ENCODE measurements at places on chromosomes 7 and 10. TPM values are rescaled to one million over a fixed set of nuclear protein-coding genes. Genes with fewer than 3 reads are reported as not detected.

GRCh38 chr7:151732292-151732691 is 144.6 kb downstream of the PRKAG2 start:
- H3K27ac ChIP-seq: no peak overlapping the region
- H3K27me3 ChIP-seq: no peaks in the 10 kb centered on the region

GRCh38 chr7:68185631-68186456 is 1189.2 kb downstream of the TYW1 start:
- no peak overlapping the region for H3K27ac ChIP-seq
- peaks cover 5% of the 10 kb centered on the region for H3K4me1 ChIP-seq
- no peaks in the 10 kb centered on the region for H3K36me3 ChIP-seq

MSMB gene
- total RNA-seq: not detected

TIAL1 gene
- 176 TPM for total RNA-seq

DNA sequence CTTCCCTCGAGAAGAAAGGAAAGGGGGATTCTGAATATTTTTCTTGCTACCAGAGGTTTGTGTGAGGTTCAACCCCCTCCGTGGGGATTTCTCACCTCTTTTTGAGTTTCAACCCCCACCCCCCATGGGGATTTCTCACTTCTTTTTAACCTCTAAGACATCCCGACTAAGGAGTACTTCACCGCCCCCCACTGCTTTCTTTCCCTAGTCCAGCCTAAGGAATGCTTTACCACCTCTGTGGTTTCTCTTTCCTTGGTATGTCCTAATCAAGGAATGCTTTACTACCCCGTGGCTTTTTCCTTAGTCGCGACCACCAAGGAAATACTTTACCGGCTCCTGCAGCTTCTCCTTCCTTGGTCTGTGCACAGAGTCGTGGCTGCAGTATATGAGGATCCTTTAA is 149.4 kb downstream of the LYZL1 start:
- peaks cover 3% of the 10 kb centered on the region for H3K36me3 ChIP-seq
- H3K27ac ChIP-seq: no peak overlapping the region
- peak overlapping the region; percentile 56 for H3K4me3 ChIP-seq

DNA sequence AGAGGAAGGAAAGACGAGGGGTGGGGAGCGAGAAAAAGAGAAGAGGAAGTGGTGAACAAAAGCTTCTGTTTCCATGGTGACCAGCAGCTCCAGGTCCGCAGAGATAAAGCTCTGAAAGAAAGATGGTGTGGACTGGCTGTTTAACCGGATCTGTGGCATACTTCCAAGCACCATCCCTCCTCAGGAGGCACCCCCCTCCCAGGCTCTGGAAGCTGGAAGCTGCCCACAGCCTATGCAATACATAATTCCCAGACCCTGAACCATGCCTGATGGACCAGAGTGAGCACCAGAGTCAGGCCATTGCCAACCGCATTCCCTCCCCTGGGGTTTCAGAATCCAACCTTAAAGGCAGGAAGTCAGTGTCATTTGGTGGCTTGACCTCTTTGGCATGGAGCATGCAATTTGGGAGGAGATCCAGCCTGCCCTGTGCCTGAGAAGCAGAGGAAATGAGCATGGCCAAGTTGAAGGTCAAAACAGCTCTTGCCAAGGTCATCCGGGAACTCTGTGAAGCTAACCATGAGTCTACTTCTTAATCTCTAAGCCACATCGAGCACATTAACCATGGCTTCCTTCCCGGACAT is 22.2 kb upstream of the CPXM2 start:
- no peak overlapping the region for H3K4me3 ChIP-seq
- H3K4me1 ChIP-seq: peaks cover 27% of the 10 kb centered on the region
- no peak overlapping the region for H3K27ac ChIP-seq

- no peaks in the 10 kb centered on the region for H3K36me3 ChIP-seq
- no peaks in the 10 kb centered on the region for H3K4me1 ChIP-seq
- no peak overlapping the region for H3K4me3 ChIP-seq
- H3K27me3 ChIP-seq: peaks cover 5% of the 10 kb centered on the region
- H3K27ac ChIP-seq: no peak overlapping the region
Measured at GRCh38 chr10:28343987-28344895, 41.4 kb upstream of the MPP7 start.

- DNase-seq: no peak
- H3K36me3 ChIP-seq: no peaks in the 10 kb centered on the region
- no peak overlapping the region for H3K27ac ChIP-seq
Measured at GRCh38 chr7:113131367-113131766, 13.0 kb upstream of the SMIM30 start.

- H3K4me3 ChIP-seq: no peak overlapping the region
- peaks cover 9% of the 10 kb centered on the region for H3K36me3 ChIP-seq
- no peaks in the 10 kb centered on the region for H3K27me3 ChIP-seq
- DNase-seq: no peak
Measured at GRCh38 chr7:156842317-156842716, 50.7 kb downstream of the LMBR1 start.

DNA sequence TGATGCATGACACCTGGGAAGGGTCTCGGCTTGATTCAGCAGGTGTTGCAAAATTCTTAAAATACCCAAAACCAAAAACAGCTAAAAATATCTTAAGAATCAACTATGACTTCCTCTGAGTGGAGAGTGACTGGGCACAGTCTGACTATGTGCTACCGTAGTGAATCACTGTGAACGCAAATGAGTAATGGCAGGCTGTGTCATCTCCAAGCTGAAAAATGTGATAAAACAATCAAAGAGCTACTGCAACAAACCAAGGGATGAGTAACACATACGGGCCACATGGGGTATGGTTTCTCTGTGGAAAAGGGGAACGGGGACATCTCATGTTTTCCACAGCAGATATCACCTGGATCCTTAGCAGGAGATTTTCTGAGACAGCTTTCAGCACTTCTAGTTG is 127.5 kb downstream of the ABCA13 start:
- no peaks in the 10 kb centered on the region for H3K27me3 ChIP-seq
- H3K36me3 ChIP-seq: no peaks in the 10 kb centered on the region
- no peak overlapping the region for H3K27ac ChIP-seq
- DNase-seq: no peak
- H3K4me1 ChIP-seq: no peaks in the 10 kb centered on the region

GRCh38 chr7:37016064-37016878 is 292.0 kb upstream of the AOAH start:
- H3K27me3 ChIP-seq: no peaks in the 10 kb centered on the region
- no peak overlapping the region for H3K4me3 ChIP-seq
- peaks cover 13% of the 10 kb centered on the region for H3K4me1 ChIP-seq
- peaks cover 4% of the 10 kb centered on the region for H3K36me3 ChIP-seq
- no peak for DNase-seq

LOXL4 gene
- total RNA-seq: 1.7 TPM

DNA sequence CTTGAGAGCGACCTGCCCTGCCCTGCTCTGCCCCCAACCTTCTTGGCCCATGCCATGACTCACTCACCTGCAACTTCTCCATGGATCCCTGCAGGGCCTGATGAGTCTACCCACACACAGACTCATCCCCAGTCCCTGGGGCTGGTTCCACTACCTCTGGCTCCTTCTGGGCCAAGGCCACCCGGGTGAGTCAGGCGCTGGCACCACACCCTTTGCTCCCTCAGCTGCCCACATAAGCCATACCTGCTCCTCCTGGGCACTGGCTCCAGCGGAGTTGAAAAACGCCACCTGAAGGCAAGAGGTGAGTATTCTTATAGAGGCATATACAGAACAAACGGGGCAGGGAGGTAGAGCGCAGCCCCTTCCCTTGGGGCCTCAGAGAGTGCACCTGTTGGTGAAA is 16.2 kb upstream of the MTPAP start:
- DNase-seq: no peak
- H3K27ac ChIP-seq: no peak overlapping the region
- H3K4me3 ChIP-seq: no peak overlapping the region
- H3K27me3 ChIP-seq: peaks cover 8% of the 10 kb centered on the region

- no peak overlapping the region for H3K27ac ChIP-seq
- H3K27me3 ChIP-seq: peaks cover 63% of the 10 kb centered on the region
- H3K4me3 ChIP-seq: no peak overlapping the region
- no peaks in the 10 kb centered on the region for H3K4me1 ChIP-seq
Measured at GRCh38 chr10:132706701-132707100, 79.2 kb downstream of the NKX6-2 start.

DNA sequence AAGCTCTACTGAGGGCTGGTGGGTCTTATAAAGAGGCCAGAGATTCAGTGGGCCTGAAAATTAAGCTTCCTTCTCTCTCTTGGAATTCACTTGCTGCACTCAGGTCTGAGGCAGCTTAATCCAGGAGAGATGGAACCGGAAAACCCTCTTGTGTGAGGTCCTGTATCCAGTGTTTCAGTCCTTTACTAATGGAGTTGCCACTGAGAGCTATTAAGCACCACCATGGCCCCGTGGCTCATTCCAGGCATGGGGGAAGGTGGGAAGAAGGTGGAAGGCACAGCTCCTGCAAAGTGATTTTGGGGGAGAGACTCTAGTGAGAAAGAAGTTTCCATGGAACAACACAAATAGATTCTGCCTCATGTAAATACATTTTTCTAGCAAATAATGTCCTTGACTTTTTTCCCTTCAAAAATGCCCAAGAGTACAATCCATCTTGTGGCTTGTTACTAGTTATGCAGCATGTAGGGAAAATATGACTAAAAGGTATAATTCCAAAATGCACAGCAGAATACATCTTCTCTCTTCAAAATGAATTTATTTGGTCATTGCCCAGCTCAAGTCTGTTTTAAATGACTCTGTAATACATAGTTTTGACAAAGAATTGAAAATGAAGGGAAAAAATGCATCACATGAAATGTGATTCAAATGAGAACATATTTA is 46.7 kb upstream of the FOXI2 start:
- no peak overlapping the region for H3K4me3 ChIP-seq
- no peaks in the 10 kb centered on the region for H3K36me3 ChIP-seq
- H3K4me1 ChIP-seq: no peaks in the 10 kb centered on the region

- no peaks in the 10 kb centered on the region for H3K27me3 ChIP-seq
- no peak overlapping the region for H3K4me3 ChIP-seq
- H3K4me1 ChIP-seq: peaks cover 15% of the 10 kb centered on the region
- no peak for DNase-seq
- H3K36me3 ChIP-seq: no peaks in the 10 kb centered on the region
Measured at GRCh38 chr7:132817949-132818348, 241.7 kb upstream of the PLXNA4 start.

- no peaks in the 10 kb centered on the region for H3K27me3 ChIP-seq
- H3K36me3 ChIP-seq: no peaks in the 10 kb centered on the region
- no peak overlapping the region for H3K27ac ChIP-seq
- peaks cover 32% of the 10 kb centered on the region for H3K4me1 ChIP-seq
- no peak for DNase-seq
Measured at GRCh38 chr10:59093461-59093860, 83.0 kb upstream of the PHYHIPL start.

STEAP2 gene
- total RNA-seq: 1.6 TPM

ANK3 gene
- total RNA-seq: 45.2 TPM

DNA sequence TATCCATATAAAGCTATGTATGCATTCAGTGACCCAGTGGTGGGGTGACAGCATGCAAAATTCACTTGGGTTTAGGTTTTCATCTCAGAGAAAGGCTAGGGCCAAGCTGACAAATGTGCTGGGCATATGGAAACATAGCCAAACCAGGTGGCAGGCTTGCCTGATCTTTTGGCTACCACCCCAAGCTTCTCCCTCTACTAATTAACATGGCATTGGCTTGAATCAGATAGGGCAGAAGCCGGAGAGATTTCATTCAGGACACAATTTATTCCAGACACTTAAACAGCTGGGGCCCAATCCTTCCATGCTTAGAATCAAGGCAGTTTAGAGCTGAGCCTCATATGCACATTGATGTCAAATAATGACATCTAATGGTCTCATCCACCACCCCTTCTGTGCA is 95.5 kb upstream of the AGK start:
- H3K36me3 ChIP-seq: no peaks in the 10 kb centered on the region
- H3K4me1 ChIP-seq: peaks cover 5% of the 10 kb centered on the region
- H3K27ac ChIP-seq: no peak overlapping the region
- DNase-seq: no peak
- no peak overlapping the region for H3K4me3 ChIP-seq
